Dorsolateral prefrontal cortex (tissue), 122 donors: ENCODE measurements at places on chromosomes 12 and 14.

- no peak for DNase-seq
Measured at GRCh38 chr12:92779902-92780301, 77.1 kb downstream of the PLEKHG7 start.

GRCh38 chr12:53964315-53964713 lies 8.6 kb upstream of the HOXC11 start:
- DNase-seq, result no peak

GRCh38 chr14:38931969-38932652 lies 170.9 kb downstream of the SEC23A start:
- no peak for DNase-seq

GRCh38 chr12:108750526-108750925 lies 19.2 kb upstream of the CORO1C start:
- no peak for DNase-seq

DNA sequence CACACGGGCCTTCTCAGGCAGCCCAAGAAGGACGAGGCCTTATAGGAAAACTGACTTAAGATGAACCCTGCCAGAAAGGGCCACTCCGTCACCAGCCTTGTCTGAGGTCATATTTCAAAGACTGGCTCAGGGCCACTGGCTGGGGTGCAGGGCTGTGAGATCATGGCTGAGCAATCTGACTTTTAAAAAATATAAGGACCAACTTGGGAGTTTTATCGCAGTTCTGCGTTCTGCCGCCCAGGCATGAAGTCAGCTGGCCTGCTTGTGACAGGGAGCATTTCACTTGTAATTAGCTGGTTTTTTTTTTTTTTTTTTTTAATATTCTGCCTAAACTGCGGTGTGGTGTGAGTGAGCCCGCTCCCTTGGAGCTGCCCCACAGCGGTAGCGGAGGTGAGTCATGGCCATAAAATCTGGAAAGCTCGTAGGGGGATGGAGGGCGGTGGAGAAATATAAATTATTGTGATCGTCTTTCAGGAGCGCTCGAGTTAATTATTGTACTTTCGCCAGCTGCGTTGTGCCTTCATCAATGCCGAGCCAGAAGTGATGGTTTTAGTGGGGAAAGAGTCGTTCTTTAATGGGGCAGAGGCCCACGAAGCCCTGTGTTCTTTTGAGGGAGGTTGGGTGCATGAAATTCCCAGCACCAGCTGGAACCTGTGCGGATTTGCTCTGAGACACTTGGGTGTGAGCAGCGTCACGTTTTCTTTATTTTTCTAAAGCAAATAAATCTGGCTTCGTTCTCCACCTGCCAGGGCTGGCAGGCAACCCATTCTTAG lies 231.9 kb downstream of the C12orf75 start:
- no peak for DNase-seq

- DNase-seq, result no peak
Measured at GRCh38 chr12:93741659-93742109, 64.5 kb downstream of the CRADD start.

- no peak for DNase-seq
Measured at GRCh38 chr14:92861856-92862745, 60.8 kb upstream of the CHGA start.

GRCh38 chr12:67155863-67156262 lies 113.3 kb upstream of the CAND1 start:
- no peak for DNase-seq

- peak; percentile 22 for DNase-seq
Measured at GRCh38 chr12:1927051-1927680, 8.7 kb upstream of the CACNA2D4 start.

DNA sequence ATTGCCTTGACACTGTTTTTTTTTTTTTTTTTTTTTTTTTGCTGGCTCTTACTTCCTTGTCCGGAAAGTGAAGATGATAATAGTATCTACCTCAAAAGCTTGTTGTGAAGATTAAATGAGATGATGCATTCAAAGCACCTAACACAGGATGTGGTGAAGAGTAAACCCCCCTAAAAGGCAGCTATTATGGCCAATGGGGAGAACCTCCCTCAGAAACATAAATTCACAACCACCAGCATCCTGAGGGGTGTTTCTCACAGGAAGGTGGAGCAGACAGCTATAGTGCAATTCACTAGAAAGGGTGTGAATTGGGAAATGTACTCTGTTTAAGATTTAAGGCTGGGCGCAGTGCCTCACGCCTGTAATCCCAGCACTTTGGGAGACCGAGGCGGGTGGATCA lies 85.4 kb upstream of the CRY1 start:
- DNase-seq, result no peak

DNA sequence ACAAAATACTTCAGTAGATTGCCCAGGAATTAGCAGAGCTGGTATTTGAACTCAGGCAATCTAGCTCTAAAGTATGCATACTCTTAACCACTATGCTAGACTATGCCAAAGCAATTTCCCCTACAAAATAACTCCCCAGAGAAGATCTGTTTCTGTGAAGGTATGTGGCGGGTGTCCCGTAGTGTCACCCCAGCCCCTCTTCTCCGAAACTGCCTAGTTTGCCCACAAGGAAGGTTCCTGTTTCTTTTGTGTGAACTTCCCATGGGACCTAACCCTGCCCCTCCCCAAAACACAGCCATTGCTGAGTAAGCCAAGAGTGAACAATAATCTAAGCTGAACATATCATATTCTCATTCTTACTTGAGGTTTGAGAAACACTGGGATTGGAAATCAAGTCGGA lies 15.5 kb upstream of the RAP1B start:
- no peak for DNase-seq

- DNase-seq, result no peak
Measured at GRCh38 chr12:286531-287300, 24.1 kb upstream of the SLC6A13 start.

DNA sequence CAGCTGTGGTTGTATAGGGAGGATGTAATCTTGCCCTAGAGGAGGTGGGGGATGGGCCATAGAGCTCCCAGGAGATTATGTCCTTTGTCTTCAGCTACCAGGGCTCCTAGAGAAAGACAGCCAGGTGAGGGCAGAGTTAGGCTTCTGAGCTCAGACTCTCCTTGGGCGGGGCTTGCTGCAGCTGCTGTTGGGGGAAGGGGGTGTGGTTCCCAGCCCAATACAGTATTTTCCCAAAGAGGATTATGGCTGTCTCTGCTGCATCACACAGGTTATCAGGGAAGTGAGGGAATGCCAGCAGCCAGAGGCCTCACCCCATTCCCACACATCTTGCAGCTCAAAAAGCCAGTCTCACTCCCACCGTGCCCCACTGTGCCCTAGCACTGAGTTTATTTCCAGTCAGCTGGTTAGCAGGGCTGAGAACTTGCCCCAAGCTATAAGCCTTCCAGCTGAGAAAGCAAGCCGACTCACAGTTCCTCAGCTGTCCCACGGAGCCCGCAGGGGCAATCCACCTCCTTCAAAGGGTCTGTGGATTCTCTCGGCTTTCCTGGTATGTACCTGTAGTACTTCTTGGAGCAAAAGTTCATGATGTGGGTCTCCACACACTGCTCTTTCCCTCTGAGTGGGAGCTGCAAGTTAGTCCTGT lies 217.3 kb upstream of the CPNE8 start:
- DNase-seq, result no peak

DNA sequence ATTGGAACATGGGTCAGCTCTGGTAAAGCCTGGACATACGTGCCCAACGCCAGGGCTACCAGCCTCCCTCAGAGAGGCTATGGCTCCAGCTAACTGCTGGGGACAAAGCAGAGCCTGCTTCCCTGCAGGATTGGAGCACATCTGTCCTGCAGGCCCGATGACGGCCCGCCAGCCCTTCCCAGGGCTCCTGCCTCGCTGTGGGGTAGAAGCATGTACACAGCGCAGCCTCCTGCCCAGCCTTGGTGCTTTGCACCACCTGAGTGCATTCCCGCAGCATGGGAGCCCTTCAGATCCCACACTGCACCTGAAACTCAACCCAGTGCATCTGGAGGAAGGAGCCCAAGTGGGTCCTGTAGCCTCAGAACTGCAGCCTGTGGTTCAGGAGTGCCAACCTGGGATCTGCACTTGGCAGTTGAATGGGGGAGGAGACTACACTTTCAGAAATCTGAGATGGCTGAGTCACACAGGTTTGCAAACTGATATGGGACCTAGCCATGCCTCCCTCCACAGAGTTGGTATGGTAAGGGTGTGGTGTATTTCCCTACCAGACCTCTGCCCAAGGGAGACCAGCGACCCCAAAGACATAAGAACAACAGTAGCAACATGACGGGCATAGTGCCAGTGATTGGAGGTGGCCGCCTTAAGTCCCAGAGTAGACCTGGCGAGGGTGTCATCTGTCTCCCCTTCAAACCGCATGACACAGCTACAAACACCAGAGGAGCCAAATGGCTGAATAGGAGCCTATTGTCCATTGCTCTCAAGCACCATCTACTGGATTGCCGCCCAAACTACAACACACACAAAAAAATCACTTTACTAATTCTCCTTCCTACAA lies 273.9 kb upstream of the MIS18BP1 start:
- DNase-seq, result no peak

GRCh38 chr12:43694879-43695278 lies 63.7 kb downstream of the PUS7L start:
- no peak for DNase-seq

- DNase-seq, result no peak
Measured at GRCh38 chr14:95886366-95887056, 9.9 kb downstream of the TUNAR start.

DNA sequence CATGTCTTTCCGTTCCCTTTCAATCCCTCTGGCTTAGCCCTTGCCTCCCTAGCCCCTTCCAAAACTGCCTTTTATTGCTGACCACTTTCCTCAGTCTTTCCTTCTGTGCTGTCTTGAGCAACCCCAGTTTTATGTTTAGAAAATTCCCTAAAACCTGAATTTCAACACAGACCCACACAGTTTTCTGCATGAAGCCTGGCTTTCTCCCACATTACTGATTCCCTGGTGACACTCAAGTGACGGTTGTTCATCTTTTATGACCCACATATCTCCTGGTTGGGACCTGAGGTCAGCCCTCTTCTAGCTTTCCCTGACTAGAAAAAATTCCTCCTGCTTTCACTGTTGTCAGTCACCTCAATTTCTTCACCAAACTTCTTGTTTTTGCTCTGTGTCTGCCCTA lies 21.0 kb downstream of the FGD4 start:
- DNase-seq, result no peak

- no peak for DNase-seq
Measured at GRCh38 chr12:52918351-52918750, 13.5 kb upstream of the KRT8 start.

GRCh38 chr12:86663716-86664115 lies 407.5 kb upstream of the MGAT4C start:
- no peak for DNase-seq

DNA sequence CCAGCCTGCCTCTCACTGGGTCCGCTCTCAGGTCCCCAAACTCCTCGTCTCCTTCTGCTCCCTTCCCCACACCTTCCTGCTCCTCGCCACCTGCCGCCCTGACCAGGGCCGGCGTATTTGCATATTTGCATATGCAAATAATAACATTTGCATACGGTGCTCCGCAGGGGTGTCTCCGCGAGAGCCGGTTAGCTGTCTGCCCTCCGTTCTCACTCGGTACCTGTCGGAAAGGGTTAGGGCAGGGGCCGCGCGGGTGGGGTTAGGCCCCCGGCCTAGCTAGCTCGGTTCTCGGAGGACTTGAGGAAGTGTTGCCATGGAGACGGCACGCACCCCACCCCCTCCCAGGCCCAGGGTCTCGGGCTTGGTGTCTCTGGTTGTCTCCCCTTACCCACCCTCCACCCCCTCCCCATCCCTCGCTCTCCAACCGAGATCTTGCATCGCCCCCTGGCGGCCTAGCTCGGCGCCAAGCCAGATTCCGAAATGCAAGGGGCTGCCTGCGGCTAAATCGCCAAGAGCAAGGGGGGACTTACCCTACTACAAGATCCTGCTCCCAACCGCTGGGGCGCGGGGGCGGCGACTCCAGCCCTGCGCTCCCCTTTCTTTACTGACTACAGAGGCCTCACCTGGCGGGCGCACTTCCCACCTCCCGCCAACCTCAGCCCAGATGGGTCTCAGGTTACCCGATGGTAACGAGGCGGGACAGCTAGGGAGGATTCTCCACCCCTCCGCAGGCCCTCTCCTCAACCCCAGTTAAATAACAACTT lies 8.1 kb downstream of the STAC3 start:
- peak; percentile 71 for DNase-seq

- no peak for DNase-seq
Measured at GRCh38 chr12:120412421-120412820, 25.5 kb upstream of the COX6A1 start.

- DNase-seq, result no peak
Measured at GRCh38 chr12:91636721-91637120, 454.1 kb upstream of the DCN start.

DNA sequence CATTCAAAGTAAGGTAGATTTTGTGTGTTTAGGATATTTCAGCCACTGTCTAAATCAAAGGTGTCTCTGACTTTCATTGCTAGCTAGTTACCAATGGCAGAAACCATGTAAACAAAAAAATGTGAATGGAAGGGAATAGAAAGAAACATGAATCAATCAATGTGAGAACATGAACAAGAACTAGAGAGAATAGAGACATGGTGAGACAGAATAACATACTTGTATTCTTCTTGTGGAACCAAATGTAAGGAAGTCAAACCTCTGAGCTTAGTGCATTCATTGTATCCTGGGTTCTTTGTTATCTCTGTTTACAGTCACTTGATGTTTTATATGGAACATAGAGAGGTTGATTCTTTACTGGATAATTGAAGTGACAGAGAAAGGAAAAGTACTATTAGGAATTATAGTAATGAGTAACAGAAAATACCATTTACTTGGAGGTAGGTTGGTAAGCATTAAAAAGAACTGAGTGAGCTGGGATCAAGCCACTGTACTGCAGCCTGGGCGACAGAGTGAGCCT lies 2.6 kb upstream of the WNK1 start:
- no peak for DNase-seq

- DNase-seq, result no peak
Measured at GRCh38 chr12:108367436-108367835, 28.3 kb upstream of the CMKLR1 start.

GRCh38 chr12:53807322-53807860 lies 55.6 kb upstream of the CISTR start:
- DNase-seq, result no peak

DNA sequence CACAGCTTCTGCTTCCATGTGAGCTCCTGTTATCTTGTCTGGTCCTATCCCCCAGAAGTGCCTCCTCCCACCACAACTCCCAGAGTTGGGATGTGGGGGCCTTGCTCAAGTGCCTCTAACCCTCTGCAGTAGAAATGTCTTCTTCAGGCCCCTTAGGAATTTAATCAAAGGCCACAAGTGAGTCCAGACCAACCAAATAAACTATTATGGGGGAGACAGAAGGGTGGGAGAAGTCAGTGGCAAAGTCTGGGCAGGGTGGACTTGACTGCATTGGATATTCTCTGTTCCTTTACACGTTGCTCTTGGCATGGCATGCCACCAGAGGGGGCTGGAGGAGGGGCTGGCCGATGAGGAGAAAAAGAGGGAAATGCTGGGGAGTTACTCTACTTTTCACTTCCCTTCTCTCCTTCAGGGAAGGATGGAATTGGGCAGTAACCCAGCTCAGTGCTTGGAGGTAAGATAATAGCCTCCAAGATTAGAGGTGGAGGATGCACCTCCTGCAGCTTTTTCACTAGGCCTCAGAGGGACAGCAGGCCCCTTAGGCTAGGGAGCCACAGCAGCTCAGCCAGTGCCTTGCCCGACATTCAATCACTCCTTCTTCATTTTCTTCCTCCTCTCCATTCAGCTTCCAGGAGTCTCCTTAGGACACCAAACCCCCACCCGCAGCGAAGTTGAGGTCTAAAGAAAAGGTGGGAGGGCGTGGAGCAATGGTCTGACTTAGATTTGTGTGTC lies 1.2 kb upstream of the AP1G2 start:
- no peak for DNase-seq
